HS-27A (cell line): ENCODE measurements at places on chromosomes 3 and 15.

- no peak for DNase-seq
Measured at GRCh38 chr3:135633078-135633477, 332.4 kb upstream of the PPP2R3A start.

DNA sequence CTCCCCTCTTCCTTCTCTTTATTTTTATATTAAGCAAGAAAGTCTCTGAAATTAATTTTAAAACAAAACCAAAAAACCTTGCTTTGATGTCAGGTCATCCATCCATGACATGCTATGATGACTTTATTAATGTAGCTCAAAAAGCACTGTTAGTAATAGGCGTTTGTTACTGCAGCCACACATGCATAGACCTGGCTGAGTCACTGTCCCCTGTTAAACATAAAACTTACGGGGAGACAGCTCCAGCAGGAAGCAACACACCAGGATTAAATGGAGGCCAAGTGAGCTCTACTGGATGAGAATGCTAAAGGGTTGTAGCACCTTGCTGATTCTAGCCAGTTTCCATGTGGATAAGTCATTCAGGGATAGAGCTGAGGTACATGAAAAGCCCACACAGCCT lies 661.1 kb downstream of the MAGI1 start:
- DNase-seq: no peak

GRCh38 chr3:66812136-66812535 lies 186.0 kb upstream of the KBTBD8 start:
- no peak for DNase-seq

- DNase-seq: no peak
Measured at GRCh38 chr3:18194431-18194830, 230.7 kb downstream of the SATB1 start.

DNA sequence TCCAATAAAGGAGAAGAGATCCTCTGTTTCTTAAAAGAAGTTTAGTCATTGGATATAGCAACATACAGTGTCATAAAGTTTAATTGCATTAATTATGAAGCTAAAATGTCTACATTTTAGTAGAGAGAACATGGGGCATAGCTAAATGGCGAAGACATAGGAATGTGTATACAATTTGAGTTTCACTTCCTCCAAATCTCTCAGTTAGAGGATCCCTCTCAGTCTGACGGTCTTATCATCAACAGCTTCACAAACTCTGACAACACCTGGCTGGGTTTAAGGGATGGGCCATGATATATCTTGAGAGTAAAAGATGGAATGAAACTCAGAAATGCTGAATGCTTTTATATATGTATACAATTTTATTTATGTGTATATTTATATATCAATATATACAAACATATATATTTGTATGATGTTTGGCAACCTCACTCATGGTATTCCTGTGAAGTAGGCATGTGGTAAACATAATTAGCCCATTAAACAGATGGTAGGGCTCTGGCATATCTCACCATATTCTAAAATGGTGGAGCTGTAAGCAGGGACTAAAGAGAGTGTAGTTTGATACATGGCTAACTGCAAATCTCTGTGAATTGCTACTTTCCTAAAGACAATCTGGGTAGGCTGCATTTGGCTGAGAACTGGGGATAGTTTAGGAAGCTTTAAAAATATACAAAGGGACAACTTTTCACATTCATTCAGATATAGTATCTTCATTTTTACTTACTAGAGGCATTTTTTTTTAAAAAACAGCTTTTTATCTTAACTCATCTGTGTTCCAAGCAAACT lies 111.6 kb downstream of the TIGIT start:
- no peak for DNase-seq

- DNase-seq: no peak
Measured at GRCh38 chr3:123712077-123712860, 127.4 kb upstream of the HACD2 start.

DNA sequence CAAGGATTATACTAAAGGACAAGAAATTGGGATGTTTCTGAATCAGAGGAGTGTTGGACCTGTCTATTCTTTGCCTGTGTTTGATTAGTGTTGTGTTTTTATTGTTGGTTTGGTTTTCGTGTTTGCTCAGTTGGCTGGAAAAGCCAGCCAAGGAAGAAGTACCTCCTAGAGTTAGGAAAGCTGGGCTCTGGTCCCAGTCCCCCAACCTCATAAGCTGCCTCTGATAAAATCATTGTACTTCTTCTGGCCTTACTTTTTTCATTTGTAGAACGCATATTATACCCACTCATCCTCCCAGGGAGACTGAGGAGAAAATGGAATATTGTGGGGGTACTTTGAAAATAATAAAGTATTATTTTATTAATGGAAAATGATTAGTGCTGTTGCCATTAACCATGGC lies 177.4 kb upstream of the TRIM42 start:
- no peak for DNase-seq

DNA sequence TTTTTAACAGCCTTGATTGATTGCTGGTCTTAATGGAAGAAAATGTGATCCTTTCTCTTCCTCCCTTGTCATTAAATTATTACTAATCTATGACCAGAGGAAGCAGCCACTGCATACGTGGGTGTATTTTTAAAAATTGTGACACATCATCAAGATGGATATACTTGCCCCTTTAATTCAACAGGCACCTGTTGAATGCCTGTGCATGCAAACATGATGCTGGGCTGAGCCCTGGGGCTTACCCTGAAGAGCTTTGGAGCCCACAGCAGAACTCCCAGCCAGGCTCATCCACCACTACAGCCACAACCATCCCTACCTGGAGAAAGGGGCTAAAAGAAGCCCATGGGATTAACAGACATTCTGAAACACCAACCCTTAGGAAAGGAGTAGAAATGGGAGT lies 297.2 kb upstream of the CTDSPL start:
- no peak for DNase-seq

GRCh38 chr3:156787926-156788663 lies 38.1 kb upstream of the LEKR1 start:
- DNase-seq: peak; percentile 73

DNA sequence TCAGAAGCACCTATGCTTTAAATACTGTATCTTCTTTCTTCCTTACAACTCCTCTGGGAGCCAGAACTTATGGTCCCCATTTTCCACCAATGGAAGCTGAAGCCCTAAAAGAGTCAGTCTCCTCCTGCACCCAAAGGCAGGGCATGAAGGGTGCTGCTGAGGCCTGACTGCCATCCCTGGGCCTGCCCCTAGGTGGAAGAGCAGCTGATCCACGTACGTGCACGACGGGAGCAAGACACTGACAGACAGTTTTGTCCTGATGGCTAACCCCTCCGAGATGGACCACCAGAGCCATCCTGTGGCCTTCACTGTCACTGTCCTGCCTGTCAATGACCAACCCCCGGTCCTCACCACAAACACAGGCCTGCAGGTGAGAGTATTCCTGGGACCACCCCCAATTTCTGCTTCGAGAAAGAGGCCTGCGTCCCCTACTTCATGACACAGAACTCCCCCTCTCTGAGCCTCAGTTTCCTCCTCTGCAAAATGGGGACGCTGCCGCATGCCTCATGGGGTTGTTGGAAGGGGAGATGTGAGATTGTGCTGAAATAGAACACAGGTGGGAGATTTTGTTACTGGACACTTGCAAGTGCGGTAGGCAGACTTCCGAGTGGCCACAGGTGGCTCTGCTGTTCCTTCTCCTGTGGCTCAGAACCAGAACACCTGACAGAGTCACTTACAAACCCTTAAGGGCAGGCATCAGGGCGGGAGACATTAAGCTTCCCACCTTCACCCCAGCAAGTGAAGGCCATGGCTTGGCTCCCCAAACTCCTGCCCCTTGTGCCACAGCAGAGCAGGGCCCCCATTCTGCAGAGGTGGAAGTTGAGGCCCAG lies 175.4 kb downstream of the TBC1D2B start:
- no peak for DNase-seq

DNA sequence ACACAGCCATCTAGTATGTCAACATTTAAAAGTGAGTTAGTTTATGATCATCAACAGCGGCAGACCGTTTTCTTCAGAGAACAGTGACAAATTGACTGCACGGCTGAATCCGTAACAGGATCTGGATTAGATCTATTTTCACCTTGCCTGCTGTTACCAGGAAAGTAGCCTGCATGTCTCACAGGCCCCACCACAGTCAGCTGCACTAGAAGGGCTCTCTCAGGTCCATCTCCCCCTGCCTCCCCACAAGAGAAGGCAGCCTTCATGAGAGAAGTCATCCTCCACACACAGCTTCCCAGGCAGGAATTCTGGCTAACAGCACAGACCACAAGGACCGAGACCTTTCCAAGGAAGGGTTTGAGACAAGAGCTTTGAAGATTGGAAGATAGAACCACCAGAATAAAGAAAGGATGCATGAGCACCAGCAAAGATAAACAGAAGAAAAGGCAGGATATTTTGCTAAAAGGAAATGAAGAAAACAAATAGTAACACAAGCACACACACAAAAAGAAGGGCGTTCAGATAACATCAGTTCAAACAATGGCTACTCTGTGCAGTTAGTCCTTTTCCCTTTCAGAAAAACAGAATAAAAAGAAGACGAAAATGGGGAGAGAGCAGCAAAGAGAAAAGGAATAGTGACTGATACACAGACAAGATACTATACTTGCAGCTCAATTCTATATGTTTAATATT lies 127.5 kb downstream of the SNRK start:
- DNase-seq: no peak

- DNase-seq: peak; percentile 30
Measured at GRCh38 chr15:87477737-87478686, 778.5 kb downstream of the NTRK3 start.

DNA sequence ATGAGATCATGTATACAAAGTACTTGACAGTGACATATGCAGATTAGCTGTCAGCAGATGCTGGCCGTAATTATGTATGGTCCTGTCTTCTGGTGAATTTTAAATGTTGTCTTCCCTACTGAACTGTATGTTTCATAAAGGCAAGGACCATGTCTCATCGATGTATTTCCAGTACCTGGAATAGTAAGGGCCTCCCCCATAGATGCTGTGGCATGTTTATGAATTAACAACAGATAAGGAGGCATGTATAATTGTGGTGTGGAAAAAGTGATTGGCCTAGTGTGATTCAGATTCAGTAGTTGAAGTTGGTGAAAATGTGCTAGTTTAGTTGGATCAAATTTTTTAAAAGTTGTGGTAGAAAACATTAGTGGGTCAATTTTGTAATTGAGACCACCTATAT lies 202.7 kb upstream of the SLC2A2 start:
- no peak for DNase-seq

GRCh38 chr3:50147861-50148260 lies 7.3 kb upstream of the SEMA3F start:
- DNase-seq: no peak

- DNase-seq: peak; percentile 88
Measured at GRCh38 chr3:184320104-184320445, 5.7 kb downstream of the EIF4G1 start.

DNA sequence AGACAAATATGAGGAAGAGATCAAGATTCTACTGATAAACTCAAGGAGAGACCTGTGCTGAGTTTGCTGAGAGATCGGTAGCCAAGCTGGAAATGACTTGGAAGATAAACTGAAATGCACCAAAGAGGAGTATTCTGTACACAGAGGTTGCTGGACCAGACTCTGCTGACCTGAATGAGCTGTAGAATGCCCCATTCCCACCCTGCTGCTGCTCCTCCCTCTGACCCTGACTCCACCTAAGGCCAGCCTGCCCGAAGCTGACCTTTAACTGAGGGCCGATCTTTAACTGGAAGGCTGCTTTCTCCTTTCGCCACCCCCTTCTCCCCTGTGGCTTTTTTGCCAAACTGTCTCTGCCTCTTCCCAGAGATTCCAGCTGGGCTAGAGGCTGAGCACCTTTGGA lies 34.6 kb downstream of the CDIN1 start:
- DNase-seq: no peak

- no peak for DNase-seq
Measured at GRCh38 chr3:129068291-129068886, 7.8 kb downstream of the GP9 start.

GRCh38 chr15:28961391-28961790 lies 75.6 kb downstream of the APBA2 start:
- no peak for DNase-seq

- DNase-seq: no peak
Measured at GRCh38 chr3:30502051-30502741, 104.2 kb upstream of the TGFBR2 start.

DNA sequence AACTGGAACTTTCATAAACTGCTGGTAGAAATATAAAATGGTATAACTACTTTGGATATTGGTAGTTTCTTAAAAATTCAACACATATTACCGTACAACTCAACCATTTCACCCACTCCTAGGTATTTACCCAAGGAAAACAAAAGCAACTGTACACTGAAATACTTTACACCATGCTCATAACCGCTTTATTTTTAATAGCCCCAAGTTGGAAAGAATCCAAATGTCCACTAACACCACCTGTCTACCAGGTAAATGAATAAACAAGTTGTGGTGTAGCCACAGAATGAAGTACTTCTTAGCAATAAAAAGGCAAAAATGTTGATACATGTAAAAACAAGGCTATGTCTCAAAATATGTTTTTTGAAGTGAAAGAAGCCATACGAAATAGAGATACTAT lies 215.9 kb upstream of the PEX5L start:
- DNase-seq: no peak

GRCh38 chr3:133440652-133441051 lies 40.8 kb downstream of the BFSP2 start:
- no peak for DNase-seq

DNA sequence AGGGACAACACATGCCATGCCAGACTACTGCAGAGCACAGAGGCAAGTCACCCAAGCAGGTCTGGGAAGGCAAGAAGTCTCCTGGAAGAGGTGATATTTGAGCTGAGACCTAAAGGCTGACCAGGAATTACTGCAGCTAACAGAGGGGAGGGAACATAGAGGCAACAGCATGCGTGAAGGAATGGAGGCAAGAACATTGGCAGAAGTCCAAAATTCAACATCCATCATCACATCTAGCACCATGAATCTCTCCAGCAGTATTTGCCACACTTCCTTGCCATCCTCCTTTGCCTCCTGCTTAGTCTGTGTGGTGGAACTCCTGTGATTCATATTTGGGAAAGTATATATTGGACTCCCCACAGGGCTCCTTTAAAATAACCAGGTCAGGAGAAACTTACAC lies 870 bp upstream of the TSEN2 start:
- no peak for DNase-seq

DNA sequence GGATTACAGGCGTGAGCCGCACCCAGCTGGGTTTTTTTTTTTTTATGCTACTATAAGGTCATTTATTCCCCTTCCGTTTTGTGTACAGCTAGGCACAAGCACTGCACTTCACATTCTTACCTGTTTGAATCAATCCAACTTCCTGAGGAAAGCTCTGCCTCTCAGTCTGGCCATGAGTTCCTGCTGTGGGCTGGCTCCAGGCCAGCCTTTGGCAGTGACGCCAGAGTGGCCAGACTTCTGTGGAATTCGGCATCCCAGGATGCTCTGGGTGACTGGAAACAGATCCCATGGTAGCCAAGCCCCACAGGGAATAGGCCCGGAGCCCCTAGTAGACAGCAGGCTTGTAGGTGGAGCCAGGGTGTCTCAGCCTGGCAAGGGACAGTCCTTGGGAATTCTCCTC lies 21.5 kb upstream of the TIMP4 start:
- no peak for DNase-seq

- peak; percentile 12 for DNase-seq
Measured at GRCh38 chr3:131072099-131072559, 45.5 kb downstream of the NEK11 start.

- no peak for DNase-seq
Measured at GRCh38 chr3:143832433-143832832, 15.8 kb downstream of the SLC9A9 start.

GRCh38 chr3:197746801-197747237 lies 2.9 kb upstream of the FYTTD1 start:
- DNase-seq: no peak

- DNase-seq: no peak
Measured at GRCh38 chr3:71628522-71628921, 45.0 kb upstream of the FOXP1 start.

GRCh38 chr15:39583596-39584265 lies 2.9 kb downstream of the THBS1 start:
- DNase-seq: no peak
